MV-4-11 (cell line): ENCODE measurements at places on chromosomes 4 and X.

DNA sequence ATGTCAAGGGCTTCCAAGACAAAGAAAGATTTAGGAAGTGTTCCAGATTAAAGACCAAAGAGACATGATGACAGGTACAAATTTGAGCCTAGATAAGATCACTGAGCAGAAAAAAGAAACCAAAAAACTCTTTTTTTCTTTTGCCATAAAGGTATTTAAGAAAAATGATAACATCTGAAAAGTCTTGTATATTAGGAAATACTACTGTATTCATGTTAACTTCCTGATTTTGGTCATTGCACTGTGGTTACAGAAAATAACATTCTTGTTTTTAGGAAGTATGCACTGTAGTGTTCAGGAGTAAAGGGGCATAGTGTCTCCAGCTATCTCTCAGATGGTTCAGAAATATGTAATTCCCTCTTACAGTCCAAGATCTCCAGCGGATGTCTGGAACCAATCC lies 37.1 kb downstream of the RWDD4 start:
- peak; percentile 88 for DNase-seq

DNA sequence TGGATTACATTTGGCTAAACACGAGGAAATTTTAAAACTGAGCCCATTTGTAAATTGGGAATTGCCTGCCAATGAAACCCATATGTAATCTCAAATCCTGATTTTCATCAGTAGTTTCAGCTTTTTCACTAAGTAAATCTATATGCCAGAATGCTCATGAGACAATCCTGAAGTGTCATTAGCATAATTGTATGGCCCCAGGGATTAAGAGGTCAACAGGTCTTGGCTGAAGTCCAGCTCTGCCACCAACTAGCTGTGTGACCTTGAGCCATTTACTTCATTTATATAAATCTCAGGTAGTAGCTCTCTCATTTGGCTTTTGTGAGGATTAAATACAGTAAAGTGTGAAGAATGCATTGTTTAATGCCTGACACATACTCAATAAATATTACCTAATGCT lies 320.5 kb upstream of the EMCN start:
- DNase-seq, result no peak

GRCh38 chr4:6963139-6963611 lies 53.5 kb downstream of the TBC1D14 start:
- DNase-seq, result no peak

DNA sequence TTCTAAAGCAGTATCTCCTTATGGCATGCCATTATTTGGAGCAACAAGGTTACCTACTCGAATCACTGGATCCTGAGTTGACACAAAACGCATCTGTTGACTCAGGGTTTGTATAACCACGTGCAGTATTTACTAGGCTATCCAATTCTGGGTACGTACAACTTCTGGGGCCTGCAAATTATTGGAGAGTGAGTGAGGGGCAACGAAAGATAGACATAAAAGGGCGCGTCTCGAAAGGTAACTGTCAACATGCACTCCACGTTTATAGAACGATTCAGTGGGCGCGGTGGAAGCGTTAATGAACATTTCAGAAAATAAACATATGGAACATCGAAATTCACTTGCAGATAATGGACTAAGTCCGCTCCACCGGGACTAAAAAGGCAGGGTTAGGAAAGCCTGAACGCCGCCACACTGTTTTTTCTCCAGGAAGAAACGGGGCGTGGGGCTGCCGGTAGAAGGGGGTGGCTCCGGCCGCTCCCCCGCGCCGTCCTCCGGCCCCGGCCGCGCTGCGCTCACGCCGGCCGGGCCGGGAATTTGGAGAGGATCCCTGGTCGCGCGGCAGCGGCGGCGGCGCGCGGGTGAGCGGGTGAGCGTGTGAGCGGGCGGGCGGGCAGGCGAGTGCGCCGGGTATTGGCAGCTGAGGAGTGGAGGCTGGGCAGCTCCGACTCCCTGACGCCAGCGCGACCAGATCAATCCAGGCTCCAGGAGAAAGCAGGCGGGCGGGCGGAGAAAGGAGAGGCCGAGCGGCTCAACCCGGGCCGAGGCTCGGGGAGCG lies at the start of gene SMAD1:
TSS of gene SMAD1 (plus strand) at position 690 of the 778 bp plus-strand sequence. CDS start 32,761 bp downstream, outside the sequence.
- DNase-seq, result no peak

- DNase-seq, result peak; percentile 14
Measured at GRCh38 chr4:114694770-114695169, 96.2 kb downstream of the UGT8 start.

DNA sequence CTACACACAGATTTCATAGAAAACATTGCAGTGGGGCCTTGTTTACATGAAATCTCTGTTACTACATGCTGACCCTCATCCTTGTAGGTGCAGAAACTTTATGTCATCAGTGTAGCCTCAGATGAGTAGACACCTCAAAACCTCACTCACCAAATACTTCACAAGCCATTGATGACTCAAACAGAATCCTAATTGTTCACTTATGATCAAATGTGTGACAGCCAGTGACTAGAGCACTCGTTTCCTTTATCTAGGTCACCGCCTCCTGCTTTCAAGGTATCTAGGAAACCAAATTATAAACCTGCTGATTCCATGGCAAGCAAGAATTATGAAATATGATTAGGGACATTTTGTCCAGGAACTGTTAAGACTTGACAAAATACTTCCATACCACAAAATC lies 255.8 kb upstream of the GPRIN3 start:
- DNase-seq, result no peak

DNA sequence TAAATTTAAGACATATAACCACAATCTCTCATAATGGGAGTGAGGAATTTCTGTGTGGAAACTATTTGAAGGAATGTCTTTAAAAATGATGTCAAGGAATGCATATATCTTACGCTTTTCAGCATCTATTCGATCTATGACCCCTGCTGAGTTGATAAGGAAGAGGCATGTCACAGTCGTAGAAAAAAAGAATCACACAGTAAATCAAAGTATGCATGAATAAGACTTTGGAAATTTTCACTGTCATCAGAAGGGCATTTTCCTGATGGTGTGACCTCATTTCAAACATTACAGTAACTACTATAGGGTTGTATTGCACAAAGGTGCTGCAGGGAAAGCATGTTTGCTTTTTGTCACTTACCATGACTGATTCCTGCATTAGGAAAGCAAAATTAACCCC lies 41.5 kb downstream of the REELD1 start:
- DNase-seq, result no peak

- DNase-seq, result peak; percentile 18
Measured at GRCh38 chr4:168724686-168725411, 228.0 kb downstream of the PALLD start.

GRCh38 chr4:123832173-123833026 lies 435.8 kb downstream of the SPRY1 start:
- DNase-seq, result peak; percentile 3

DNA sequence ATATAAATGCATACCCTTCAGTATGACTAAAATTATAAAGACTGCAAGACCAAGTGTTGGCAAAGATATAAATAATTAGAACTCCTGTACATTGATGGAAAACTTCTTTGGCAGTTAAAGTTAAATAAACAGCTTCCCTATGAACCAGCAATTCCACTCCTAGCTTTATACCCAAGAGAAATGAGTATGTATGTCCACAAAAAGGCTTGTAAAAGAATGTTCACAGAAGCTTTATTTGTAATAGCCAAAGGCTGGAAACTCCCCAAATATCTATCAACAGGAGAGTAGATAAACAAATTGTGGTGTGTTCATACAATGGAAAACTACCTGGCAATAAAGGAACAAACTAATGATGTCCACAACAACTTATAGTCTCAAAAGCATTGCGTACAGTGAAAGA lies 184.8 kb downstream of the AMELX start:
- DNase-seq, result no peak

GRCh38 chr4:41652971-41653370 lies 95.6 kb downstream of the PHOX2B start:
- no peak for DNase-seq

DNA sequence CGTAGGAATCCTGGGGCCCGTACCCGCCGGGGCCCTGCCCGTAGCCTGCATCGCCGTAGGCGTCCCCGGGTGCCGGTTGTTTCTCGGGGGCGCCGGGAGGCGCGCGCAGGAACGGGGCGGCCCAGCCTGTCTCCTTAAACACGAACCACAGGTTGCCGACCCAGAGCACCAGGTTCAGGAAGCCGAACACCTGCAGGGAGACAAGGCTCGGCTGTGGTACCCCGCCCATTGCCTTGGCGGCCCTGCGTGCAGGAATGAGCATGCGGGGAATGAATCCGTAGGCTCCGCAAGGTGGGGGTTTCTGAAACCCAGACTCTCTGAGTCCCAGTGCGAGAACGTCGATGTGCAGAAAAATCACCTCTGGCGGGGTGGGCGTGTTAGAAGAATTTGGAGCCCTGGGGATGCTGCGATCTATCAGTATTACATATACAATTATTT lies 5.4 kb upstream of the PRICKLE3 start:
- DNase-seq, result no peak

DNA sequence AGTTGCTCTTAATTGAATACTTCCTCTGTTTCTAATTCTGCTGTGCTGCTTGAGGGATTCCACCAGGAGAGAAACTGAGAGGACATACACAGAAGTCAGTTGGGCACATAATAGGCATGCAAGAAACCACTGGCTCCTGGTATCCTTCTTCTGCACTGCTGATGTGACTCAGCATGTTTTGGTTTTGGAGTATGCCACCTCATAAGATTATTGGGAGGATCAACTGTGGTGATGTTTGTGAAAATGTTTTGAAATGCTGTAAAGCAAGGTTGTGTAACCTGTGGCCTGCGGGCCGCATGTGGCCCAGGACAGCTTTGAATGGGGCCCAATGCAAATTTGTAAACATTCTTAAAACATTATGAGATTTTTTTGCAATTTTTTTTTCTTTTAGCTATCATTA lies 119.6 kb downstream of the GATB start:
- peak; percentile 88 for DNase-seq
